ENCODE measurements at places on chromosomes 1 and 21.

- no peak for DNase-seq
Observed at GRCh38 chr21:23936224-23936623, 1671.1 kb downstream of the MRPL39 start.

- DNase-seq: no peak
Observed at GRCh38 chr1:205570173-205570501, 61.7 kb downstream of the ELK4 start.

DNA sequence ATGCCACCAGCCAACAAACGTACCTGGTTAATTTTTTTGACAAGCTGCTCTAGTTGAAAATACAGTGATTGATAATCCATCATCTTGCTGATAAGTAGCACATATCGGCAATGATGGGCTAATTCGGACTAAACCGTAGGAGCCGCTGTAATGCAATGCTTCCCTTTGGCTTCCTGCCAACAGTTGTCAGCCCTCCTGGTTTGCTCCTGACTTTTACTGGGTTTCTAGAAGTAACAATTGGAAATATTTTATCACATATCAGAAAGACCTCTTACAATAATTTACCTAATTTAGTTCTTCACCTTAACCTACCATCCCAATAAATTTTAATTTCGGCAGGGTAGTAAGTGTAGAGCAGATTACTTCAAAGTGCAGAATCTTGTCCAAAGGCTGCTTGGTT, 148.5 kb downstream of the DHRS3 start:
- DNase-seq: no peak

DNA sequence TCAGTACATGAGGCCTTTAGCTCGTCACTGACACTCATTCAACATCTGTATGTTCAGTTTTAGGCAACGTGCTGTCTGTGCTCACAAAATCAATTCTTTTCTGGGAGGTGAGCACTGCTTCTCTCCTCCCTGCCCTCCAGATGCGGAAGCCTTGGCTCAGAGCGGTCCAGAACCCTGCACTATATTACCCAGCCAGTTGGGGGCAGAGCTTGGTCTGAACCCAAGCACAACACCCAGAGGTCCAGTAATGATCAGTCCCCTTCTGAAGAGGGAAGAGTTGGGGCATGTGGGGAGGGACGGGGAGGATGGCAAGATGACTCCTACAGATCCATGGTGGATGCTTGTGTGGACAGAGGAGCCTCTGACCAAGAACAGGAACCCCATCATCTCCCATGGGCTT, 5.6 kb upstream of the DSCAM start:
- no peak for DNase-seq

DNA sequence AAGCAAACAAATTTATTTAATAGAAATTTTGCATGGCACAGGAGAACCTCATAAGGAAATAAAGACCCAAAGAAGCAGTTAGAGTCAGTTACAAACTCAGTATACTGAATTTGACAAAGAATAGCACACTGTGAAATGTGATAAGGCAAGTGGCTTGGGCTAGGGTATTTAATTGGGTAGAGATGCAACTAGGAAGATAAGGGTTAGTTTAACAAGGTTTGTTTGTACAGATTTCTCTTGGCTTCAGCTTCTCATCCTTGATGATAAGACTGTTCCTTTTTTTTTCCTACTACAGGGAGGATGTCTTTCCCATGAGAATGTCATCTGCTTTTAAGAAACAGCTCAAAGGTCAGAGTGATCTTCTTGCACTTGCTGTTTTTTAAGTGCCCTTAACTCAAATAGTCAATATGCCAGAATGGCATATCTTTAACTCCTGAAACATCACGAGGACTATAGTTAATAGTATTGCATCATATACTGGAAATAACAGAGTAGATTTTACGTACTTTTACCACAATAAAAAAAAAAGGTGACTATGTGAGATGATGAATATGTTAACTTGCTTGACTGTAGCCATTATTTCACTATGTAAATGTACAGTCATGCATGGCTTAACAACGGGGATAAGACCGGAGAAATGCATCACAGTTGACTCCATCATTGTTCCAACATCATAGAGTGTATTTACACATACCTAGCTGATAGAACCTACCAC, 9.2 kb upstream of the TRAF3IP3 start:
- DNase-seq: no peak
